ENCODE measurements at places on chromosomes 6 and 20.

- no peak for DNase-seq
These were observed 2.5 kb downstream of the RNF182 start for GRCh38 chr6:13927203-13927602.

- DNase-seq: no peak
These were observed 42.3 kb downstream of the IL20RA start for GRCh38 chr6:137002505-137002904.

DNA sequence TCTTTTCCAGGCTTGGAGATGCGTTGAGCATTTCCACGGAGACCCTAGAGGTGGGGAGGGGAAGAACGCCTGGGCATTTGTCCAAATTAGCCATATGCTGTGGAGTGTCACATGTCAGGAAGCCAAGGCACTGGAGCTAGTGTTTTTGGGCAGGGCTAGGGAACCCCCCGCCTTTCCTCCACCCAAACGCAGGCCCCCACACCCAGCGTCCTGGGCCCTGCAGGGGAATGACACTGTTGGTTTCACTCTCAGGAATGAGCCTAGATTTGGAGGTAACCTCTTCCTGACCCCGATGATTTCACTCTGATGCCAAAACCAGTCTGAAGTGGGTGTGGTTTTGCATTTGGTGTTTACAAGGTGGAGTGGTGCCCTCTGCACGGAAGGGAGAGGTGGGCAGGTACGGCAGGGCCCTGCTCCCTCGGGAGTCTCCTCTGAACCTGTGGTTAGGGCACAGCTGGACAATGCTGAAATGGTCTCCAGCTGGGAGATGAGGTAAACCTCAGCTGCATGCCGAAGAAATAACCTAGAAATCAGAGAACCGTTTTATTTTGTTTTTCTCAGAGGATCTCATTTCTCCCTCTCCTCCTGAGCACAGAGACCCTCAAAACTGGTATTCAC is 29.5 kb downstream of the MTHFD1L start:
- DNase-seq: no peak

- no peak for DNase-seq
These were observed 50.3 kb downstream of the MYH7B start for GRCh38 chr20:35006009-35006408.

GRCh38 chr6:154593122-154593521 is 82.6 kb upstream of the CNKSR3 start:
- DNase-seq: no peak

DNA sequence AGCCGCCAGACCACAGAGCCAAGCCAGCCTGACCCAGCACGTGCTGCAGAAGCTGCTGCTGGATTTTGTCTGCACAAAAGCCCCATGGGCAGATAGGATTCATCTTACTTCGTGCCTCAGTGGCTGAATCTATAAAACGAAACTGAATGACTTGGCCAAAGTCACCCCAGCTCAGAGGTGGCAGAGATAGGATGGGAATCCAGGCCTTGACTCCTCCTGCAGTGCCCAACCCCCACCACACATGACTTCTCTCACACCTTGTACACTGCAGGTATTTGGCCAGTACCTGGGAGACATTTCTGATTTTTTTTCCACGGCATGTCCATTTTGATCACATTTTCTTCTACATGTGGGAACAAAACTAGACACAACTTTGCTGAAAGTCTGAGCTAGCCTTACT is 182.1 kb downstream of the ANKRD60 start:
- no peak for DNase-seq

Measured in activated gamma-delta T cell (primary cell).